NCI-H1417 (cell line): ENCODE measurements at places on chromosomes 2 and 18.

DNA sequence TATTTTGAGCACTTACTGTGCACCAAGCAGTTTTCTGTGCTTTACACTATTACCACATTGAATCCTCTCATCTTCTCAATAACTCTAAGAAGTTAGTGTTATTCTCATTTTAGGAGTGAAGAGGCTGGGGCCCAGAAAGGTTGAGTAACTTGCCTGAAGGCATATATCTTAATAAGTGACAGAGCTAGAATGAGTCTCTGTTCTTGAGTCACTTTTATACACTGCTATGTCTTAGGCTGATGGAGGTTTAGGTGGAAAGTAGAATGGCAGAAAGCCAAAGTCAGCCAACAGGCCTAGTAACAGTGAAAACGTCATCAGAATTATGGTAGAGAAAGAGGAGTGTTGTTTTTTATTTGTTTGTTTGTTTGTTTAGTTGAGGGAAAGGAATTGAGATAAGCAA lies 27.9 kb upstream of the RPE start:
- no peak for DNase-seq

GRCh38 chr2:237530472-237531433 lies 35.6 kb upstream of the PRLH start:
- no peak for DNase-seq

DNA sequence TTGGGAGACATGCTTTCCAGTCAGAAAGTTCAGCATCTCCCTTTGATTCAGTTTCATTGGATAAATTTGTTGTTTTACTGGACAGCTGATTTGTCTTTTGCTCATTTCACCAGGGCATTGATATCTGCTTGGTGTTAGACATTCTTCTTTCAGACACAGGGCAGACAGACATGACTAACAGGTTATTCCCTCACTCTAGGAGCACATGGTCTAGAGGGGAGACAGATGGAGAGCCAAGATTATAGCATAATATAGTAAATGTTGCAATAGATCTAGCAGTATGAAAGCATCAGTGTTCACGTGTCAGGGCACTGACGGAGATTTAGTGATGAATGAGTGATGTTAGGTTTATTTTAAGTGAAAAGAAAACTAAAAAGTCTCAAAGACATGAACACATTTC lies 187.0 kb upstream of the CYRIA start:
- no peak for DNase-seq

GRCh38 chr18:31486165-31486564 lies 11.8 kb upstream of the DSG2 start:
- DNase-seq = no peak

DNA sequence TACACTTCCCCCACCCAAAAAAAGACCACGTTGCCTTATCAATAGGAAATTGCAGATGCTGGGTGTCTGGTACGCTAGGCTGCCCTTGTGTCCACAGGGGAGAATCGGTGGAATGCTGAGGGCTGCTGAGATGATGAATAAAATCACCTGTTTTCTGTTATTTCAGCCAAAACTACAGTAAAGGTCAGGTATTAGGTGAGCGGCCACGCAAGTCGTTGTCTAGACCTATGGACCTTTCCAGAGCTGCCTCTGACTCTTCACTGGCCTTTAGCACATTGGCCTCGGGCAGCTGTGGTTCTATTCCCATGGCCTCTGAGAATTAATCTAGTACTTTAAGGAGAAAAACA lies 89.6 kb downstream of the MTCL1 start:
- DNase-seq = no peak

GRCh38 chr2:225842939-225843338 lies 443.4 kb downstream of the NYAP2 start:
- no peak for DNase-seq

DNA sequence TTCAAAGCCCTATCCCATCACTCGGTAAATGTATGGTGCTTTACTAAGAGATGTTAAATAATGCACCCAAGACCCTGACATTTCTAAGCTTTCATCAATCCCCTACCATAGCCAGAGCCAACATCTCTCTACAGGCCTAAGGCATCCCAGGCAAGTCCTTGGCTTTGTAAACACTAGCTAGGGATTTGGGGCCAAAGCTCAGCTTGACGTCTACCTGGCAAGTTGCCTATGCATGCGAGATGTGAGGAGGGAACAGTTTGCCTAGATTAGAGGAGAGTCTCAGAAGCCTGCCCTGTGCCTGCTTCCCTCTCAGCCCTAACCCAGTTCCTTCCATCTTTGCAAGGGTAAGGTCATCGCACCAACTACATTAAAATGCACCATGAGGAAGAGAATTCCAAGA lies 221.5 kb upstream of the NCKAP5 start:
- no peak for DNase-seq

- no peak for DNase-seq
Observed at GRCh38 chr18:25704494-25704893, 352.5 kb upstream of the ZNF521 start.

DNA sequence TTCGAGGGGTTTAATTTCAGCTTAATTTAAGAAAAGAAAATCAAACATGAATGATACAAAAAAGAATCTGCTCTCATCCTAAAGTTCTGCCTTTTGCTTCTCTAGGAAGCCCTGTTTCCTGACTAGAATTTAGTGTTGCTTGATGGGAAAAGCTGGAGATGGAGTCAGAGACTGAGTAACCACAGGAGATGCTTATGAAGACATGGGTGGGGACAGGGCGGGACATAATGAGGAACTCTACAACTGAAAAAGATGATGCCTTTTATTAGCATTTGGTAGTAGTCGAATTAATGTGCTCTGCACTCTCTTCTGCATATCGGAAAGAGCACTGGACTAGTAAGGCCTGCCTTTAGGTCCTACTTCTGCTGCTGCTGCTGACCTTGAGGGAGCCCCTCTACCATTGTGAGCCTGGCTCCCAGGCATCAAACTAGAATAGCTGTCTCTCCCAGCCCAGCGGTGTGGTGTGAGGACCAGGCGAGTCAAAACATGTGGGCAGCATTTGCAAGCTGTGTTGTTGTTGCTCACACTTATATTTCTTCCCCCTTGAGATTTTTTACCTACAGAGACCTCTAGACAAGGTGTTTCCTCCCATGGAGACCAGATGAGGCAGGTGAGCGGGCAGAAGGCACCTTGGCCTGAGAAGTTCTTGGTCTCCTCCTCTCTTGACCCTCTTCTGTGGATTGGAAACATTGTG lies 61.5 kb downstream of the INPP4A start:
- DNase-seq = no peak
